Vagina (tissue), 2 donors: ENCODE measurements at places on chromosomes 5 and 9. TPM values are rescaled to one million over a fixed set of nuclear protein-coding genes. Genes with fewer than 3 reads are reported as not detected.

DNA sequence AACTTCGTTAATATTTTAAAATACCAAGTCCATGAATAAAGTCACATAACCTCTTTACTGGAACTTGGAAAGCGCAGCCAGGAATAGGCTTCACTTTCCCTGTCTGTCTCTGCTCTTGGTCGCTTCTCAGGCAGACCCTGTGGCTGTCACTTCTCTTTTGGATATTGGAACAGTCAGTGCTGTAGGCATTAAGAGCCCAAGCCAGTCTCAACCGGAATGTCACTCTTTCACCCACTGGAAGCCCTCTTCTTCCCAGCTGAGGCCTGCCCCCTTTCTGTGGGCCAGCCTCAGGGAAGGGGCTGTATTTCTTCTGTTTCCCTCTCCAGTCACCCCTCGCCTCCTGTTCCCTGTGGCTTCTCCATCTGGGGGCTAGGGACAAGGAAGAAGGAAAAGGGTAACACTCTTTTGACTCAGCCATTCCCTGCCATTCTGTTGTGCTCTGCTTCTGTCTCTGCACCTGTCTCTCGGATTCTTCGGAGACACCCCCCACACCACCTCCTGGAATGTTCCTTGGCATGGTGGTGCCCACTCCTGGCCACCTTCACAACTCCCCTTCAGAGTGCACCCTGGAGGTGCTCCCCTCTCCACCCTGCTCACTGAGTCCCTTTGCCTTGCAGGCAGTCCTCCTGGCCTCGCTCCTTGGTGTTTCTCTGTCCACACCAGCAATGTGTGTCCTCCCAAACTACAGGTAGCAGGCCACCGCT lies 103.4 kb downstream of the TRIO start:
- no peak overlapping the region for H3K27ac ChIP-seq
- peaks cover 19% of the 10 kb centered on the region for H3K4me1 ChIP-seq
- no peak for DNase-seq
- no peak overlapping the region for H3K4me3 ChIP-seq
- H3K27me3 ChIP-seq: no peaks in the 10 kb centered on the region

GRCh38 chr9:120872791-120873502 lies 4.0 kb downstream of the PHF19 start:
- peaks cover 29% of the 10 kb centered on the region for H3K4me1 ChIP-seq
- H3K4me3 ChIP-seq: no peak overlapping the region
- H3K27me3 ChIP-seq: no peaks in the 10 kb centered on the region
- no peak for DNase-seq
- peaks cover 3% of the 10 kb centered on the region for H3K36me3 ChIP-seq

DNA sequence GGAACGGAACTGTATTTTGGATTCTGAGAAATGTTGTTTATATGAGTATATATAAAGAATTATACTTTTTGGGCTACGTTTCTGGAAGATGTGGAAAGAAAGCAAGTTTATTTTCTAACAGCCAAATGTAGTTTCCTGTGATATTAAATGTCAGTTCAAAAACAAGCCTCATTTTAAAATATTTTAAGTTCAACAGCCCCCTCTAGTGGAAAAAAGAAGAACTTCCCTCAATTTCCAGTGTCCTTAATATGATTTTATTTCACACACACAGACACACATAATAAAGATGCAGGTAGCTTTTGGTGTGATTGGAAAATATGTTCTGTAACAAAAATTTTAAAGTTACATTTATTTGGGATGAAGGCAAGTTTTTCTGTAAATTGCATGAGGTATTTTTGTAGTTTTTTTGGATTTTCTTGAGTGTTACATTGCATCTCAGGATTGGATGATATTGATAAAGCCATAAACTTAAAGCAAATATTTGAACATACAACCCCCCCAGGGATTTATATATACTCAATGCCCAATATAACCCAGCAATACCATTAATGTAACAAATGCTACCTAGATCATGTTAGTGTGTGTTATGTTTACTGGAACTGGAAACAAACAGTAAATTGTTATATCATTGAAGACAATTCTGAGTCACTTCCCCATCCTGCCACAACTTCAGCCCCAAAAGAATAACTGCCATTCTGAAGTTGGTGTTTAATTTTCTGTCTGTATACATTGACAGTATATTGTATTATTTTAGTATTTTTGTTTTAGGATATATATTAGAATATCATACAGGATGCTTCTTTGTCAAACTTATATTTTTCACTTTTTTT lies 54.0 kb downstream of the CCDC171 start:
- no peak for DNase-seq
- H3K36me3 ChIP-seq: no peaks in the 10 kb centered on the region
- no peak overlapping the region for H3K4me3 ChIP-seq
- no peaks in the 10 kb centered on the region for H3K27me3 ChIP-seq
- no peaks in the 10 kb centered on the region for H3K4me1 ChIP-seq

- no peak for DNase-seq
- H3K27me3 ChIP-seq: no peaks in the 10 kb centered on the region
- H3K4me1 ChIP-seq: no peaks in the 10 kb centered on the region
Measured at GRCh38 chr5:172048539-172049101, 42.2 kb upstream of the FBXW11 start.

- no peaks in the 10 kb centered on the region for H3K27me3 ChIP-seq
- H3K36me3 ChIP-seq: peaks cover 5% of the 10 kb centered on the region
- no peak overlapping the region for H3K4me3 ChIP-seq
Measured at GRCh38 chr5:137621861-137622823, 113.7 kb downstream of the KLHL3 start.

The WDR38 gene
- total RNA-seq: not detected

GRCh38 chr9:2209400-2209799 lies 194.3 kb downstream of the SMARCA2 start:
- no peaks in the 10 kb centered on the region for H3K36me3 ChIP-seq
- no peaks in the 10 kb centered on the region for H3K4me1 ChIP-seq
- no peaks in the 10 kb centered on the region for H3K27me3 ChIP-seq
- H3K27ac ChIP-seq: no peak overlapping the region
- H3K4me3 ChIP-seq: no peak overlapping the region
- no peak for DNase-seq

The SYK gene
- total RNA-seq: 12.0 TPM

The FRRS1L gene
- total RNA-seq: 2.2 TPM

The PCDHA3 gene
- 0.74 TPM for total RNA-seq

- H3K4me1 ChIP-seq: no peaks in the 10 kb centered on the region
- H3K36me3 ChIP-seq: no peaks in the 10 kb centered on the region
- DNase-seq: no peak
Measured at GRCh38 chr9:28203036-28203435, 629.8 kb upstream of the C9orf72 start.

GRCh38 chr9:7443541-7443940 lies 356.0 kb downstream of the DMAC1 start:
- no peak for DNase-seq
- no peak overlapping the region for H3K4me3 ChIP-seq
- no peaks in the 10 kb centered on the region for H3K36me3 ChIP-seq
- no peaks in the 10 kb centered on the region for H3K4me1 ChIP-seq
- no peak overlapping the region for H3K27ac ChIP-seq

DNA sequence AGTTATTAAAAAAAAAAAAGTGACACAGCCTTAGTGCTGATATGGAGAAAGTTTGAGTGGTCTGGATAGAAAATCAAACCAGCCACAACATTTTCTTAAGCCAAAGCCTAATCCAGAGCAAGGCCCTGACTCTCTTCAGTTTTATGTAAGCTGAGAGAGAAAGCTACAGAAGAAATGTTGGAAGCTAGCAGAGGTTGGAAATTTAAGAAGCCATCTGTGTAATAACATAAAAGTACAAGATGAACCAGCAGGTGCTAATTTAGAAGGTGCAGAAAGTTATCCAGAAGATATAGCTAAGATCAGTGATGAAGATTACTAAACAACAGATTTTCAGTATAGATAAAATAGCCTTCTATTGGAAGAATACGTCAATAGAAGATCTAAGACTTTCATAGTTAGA lies 102.9 kb downstream of the GHR start:
- H3K4me1 ChIP-seq: no peaks in the 10 kb centered on the region
- H3K4me3 ChIP-seq: no peak overlapping the region
- no peaks in the 10 kb centered on the region for H3K27me3 ChIP-seq
- no peak for DNase-seq
- H3K27ac ChIP-seq: no peak overlapping the region

The DOCK2 gene
- total RNA-seq: 18.2 TPM

DNA sequence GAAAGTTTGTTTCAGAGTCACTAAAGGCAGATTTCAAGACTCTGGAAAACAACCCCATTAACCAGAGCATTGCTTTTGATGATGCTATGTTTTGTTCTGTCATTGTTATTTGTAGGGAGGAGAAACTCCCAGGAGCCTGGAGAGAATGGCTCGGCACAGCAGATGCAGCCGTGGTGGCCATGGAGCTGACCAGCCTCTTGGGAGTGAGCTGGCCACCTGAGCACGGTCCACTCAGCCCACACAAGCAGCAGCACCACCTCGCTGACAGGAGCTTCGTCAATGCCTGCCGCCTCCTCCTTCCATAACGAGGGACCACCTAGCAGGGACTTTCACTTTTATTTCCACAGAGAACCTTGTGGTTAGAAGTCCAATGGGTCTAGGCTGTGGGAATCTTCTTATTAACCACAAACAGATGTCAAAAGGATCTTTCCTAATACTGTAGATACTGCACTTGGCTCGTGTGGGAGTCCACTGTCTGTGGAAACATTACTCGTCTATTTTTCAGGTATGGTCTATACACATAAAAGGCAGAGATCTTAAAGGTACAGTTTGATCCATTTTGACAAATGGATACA lies 21.0 kb upstream of the SMIM32 start:
- no peaks in the 10 kb centered on the region for H3K4me1 ChIP-seq
- H3K36me3 ChIP-seq: no peaks in the 10 kb centered on the region
- H3K27me3 ChIP-seq: no peaks in the 10 kb centered on the region

DNA sequence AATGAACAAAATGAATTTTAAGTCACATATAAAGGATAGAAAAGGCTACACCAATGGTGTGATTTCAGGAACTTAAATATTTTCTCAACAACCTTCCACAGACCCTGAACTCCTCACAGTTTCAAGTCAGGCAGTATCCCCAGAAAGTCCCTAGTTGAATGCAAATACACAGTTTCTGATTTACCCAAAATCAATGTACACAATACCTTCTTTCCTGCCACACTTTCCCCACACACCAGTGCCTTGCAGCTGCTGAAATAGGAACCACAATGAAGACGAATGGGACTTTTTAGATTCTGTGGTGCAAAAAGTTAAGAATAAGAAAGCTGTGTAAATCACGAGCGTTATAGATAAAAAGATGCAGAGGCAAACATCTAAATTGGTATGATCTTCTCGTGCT lies 552.4 kb upstream of the MEF2C start:
- H3K27ac ChIP-seq: no peak overlapping the region
- DNase-seq: no peak
- H3K4me1 ChIP-seq: no peaks in the 10 kb centered on the region
- no peak overlapping the region for H3K4me3 ChIP-seq
- H3K36me3 ChIP-seq: no peaks in the 10 kb centered on the region
- H3K27me3 ChIP-seq: no peaks in the 10 kb centered on the region

DNA sequence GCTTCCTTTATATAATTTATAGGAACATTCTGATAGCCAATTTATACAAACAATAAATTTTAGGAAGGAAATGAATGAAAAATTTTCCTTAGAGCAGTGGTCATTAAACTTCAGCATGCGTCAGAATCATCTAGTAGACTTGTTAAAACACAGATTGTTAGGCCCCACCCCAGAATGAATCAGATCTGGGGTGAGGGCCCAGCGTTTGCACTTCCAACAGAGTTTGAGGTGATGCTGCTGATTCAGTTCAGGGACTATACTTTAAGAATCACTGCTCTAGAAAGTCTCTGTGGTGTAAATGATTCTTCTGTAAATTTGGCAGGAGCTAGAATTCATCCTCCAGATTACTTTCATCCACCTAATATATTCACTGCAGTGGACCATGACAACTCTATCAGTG lies 80.4 kb downstream of the SLC12A2 start:
- H3K27ac ChIP-seq: no peak overlapping the region
- no peak for DNase-seq
- no peak overlapping the region for H3K4me3 ChIP-seq

DNA sequence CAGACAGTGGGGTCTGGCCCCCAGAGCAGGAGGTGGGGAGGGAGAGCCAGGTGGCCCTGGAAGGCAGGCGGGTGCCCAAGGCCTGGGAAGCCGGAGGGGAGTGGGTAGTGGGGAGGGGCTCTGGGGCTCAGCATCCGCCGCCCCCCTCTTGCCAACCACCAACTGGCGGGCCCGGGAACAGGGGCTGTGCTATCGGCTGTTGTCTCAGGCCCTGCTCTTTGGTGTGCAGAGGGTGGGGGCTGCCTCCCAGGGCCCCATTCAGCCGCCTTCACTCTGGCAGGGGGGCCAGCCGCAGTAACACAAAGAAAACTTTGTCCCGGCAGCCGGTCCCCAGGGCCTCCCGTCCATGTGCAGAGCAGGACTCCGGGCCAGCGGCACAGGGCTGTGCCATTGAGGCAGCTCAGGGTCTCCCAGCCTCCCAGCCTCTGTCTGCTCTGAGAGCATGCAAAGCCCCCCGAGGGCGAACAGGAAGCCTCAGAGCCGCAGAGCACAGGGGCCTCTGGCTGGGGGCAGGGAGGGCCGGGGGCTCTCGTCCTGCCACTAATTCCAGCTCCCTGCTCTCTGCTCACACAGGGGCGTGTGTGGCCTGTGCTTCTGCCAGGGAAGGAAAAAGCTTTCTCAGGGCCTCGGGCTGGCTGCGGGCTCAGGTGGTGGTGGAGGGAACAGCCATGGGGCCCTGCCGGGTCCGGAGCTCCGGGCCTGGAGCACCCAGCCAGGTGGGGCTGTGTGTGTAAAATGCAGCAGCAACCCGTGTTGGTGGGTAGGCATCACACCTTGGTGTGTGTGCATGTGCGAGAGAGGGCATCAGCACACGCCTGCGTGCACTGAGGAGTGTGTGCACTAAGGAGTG lies 54.2 kb upstream of the NOTCH1 start:
- H3K27ac ChIP-seq: no peak overlapping the region
- H3K27me3 ChIP-seq: no peaks in the 10 kb centered on the region
- no peak for DNase-seq
- H3K4me1 ChIP-seq: peaks cover 8% of the 10 kb centered on the region

DNA sequence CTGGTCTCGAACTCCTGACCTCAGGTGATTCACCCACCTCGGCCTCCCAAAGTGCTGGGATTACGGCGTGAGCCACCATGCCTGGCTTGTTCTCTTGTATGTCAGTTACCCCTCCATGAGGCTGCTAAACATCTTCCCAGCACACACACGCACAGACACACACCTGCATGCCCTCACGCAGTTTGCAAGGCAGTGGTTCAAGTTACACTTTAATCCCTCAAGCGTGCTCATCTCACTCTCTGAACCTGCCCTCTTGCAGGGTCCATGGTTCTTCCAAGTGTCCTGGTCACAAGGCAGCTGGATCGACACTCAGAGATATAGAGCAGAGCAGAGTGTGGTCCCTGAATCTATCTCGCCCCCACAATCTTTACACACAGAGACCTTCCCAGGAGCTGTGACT lies 34.1 kb upstream of the RUFY1 start:
- no peaks in the 10 kb centered on the region for H3K36me3 ChIP-seq
- no peak for DNase-seq
- no peaks in the 10 kb centered on the region for H3K27me3 ChIP-seq
- no peaks in the 10 kb centered on the region for H3K4me1 ChIP-seq
- H3K4me3 ChIP-seq: no peak overlapping the region
